Right ventricle myocardium superior (tissue), 1 donor: ENCODE measurements at places on chromosomes 2 and 18.

DNA sequence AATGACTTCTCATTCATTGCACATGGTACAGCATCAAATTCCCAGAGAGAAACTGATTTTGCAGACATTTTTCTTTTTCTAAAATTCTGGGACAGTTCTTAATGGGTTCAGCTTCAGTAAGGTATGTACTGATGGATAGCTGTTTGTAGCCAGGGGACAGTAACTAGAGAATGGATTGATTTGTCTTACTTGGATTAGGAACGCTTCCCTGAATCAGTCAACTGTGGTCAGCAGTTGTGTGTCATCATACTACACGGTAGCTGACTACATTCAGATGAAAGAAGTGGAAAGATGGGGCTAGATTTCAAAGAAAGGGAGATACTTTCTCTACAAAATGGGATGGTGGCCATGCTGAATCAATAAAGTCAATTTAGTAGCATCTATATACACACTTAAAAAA, 431.4 kb downstream of the GRB14 start:
- DNase-seq, result no peak

DNA sequence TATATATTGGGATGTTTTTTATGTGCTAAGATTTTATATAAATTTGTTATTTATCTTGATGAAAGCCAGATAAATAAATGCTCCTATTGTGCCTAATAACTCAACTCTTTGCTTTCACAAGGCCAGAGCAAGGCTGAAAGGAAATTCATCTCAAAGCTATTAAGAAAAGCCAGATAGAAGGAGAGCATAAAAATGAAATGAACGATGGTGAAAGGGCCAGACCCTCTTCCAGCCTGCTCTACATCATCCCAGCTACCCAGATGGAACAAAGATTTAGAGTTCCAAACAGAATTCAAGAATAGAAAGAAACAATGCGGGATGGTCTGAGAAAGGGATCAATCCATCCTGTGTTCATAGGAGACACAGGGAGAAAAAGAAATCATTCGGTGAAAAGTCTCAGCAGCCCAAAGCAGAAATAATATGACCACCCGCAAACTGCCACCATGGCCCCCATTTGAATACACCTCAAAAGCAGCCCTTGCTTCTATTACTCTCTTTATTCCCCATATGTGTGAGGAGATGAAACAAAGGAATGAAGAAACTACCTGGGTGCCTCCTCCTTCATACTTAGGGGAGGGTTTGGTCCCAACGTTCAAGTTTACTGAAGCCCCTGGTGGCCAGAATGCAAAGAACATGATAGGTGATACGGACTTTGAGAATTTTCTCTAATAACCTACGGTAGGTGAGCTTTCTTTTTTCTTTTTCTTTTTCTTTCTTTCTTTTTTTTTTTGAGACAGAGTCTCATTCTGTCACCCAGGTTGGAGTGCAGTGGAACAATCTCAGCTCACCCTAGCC, 110.1 kb upstream of the FBXO11 start:
- DNase-seq, result no peak

GRCh38 chr2:137921105-137921880, 43.0 kb upstream of the HNMT start:
- DNase-seq, result no peak

DNA sequence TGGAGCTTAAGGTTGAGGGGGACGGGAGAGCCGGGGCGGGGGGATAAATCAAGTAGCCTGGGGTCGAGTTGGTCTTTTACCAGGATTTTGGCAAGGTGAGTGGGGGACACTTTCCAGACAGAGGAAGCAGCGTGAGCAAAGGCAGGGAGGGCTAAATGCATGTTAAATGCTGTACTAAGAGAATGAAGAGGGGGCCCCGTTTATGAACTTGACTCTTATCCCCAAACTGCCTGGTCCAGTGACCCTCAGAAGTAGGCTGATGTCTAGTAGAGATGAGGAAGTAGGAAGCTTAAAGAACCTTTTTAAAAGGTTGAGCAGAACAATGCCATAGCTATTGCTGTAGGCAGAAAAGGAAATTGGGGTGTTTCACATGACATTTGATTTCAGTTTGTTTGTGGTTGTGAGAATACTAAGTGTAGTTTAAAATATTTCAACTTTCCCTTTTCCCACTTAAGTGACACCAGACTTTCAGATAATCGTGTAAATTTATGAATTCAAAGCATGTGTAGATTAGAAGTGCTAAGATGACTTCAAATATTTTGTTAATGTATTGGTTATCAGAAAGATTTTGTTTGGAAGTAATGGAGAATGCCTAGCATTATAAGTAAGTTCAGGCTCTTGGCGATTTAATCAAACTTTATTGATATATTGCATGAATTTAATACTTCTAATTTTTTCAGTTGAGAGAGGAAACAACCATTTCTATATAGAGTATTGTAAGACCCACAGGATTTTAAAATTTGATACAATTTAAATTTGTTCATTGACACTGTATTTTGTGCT, 1.8 kb downstream of the REL start:
- DNase-seq, result no peak

DNA sequence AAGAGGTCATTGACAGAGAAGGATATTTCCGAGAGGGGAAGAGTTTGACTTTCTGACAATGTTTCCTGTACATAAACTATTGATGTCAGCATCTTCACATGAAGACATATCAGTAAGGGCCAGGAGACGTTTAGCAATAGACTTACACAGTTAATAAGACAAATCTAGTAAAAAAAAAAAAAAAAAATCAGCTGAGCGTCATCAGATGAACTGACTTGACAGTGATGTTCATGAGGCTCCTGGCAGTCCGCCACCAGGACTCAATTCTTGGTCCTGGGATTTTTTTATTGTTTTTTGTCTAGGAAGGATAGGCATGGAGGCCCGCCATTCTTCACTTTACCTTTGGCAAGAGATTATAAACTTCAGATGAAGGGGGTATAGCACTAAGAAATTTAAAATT, 14.5 kb downstream of the MRPL44 start:
- no peak for DNase-seq

DNA sequence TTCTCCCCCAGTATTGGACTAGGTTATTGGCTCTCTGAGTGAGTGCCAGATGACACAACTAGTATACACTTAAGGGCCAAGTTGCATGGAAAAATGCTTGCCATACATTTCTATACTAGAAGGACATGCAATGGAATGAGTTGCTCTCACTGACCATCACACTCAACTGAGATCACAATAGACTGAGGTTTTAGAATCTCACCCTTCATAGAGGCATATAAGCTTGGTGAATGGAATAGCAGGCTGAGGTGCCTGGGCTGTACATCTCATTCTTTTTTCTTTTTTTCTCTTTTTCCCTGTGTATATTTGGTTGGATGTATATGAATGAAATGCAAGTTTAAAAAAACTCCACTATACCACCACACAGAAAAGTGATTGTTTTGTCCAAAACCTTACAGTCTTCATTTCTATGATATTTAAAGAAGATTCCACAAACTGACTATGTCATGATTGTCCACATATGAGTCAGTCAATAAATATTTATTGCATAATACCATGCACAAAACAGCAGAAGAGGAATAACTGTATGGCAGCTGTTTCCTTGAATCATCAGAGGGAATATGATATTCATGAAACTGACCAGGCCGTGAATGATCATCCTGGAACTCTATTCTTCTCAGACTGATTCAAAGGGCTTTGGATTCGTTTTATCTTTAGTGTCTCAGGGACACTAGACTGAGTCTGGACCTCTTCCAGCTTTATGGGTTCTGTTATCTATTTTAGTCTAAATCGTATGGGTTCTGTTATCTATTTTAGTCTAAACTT, 122.6 kb upstream of the STK17B start:
- no peak for DNase-seq

- no peak for DNase-seq
These were observed 13.3 kb downstream of the SLC20A1 start for GRCh38 chr2:112658839-112659667.

GRCh38 chr2:201579536-201579935, 63.8 kb downstream of the TMEM237 start:
- DNase-seq, result no peak

GRCh38 chr2:136205615-136206014, 87.7 kb upstream of the CXCR4 start:
- DNase-seq, result no peak

GRCh38 chr2:221204699-221205098, 367.4 kb downstream of the EPHA4 start:
- no peak for DNase-seq

- no peak for DNase-seq
These were observed 291.5 kb downstream of the SP3 start for GRCh38 chr2:173673640-173674039.

DNA sequence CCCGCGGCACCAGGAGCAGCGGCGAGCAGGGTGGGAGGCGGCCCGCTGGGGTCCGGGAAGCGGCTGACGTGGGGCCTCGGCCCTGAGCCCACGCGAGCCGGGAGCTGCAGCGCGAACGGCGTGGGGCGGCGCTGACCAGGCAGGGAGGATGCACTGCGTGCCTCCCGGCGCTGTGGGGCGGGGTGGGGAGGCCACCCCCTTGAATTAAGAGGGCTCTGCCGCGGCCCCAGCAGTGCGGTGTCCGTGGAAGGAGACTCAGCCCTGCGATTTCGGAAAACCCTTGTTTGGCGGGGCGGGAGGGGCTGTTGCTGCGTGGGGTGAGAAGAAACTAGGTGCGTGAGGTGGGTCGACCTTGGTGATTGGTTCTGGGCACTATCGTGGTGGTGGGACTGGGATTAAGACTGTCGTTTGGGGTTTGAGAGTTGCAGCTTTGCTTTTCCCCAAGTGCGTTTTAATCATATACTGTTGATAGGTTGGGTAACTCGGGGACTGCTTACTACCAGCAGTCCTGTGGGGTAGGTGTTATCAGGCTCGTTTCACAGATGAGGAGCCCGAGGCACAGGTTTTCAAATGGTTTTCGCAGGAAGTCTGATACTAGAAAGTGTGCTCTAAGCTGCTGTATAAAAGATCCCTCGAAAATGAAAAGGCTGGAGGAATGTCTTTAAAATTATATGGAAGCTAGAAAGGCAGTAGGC, 722 bp downstream of the ACSL3 start:
- DNase-seq, result peak; percentile 69

DNA sequence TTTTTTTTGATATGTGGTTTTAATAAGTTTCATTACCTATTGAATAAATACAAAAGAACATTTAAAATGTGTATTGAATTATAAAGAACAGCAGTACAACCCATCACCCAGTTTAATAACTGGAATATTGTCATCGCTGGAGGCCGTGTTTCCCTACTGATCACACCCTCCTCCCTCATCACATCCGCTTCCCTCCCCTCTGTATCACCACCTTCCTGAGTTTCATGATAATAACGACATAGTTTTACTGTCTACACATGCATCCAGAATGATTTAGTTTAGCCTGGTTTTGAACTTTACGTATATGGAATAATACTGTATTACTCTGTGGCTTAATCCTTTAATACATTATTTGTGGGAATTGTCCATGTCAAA, 2.1 kb downstream of the SERPINB8 start:
- no peak for DNase-seq

DNA sequence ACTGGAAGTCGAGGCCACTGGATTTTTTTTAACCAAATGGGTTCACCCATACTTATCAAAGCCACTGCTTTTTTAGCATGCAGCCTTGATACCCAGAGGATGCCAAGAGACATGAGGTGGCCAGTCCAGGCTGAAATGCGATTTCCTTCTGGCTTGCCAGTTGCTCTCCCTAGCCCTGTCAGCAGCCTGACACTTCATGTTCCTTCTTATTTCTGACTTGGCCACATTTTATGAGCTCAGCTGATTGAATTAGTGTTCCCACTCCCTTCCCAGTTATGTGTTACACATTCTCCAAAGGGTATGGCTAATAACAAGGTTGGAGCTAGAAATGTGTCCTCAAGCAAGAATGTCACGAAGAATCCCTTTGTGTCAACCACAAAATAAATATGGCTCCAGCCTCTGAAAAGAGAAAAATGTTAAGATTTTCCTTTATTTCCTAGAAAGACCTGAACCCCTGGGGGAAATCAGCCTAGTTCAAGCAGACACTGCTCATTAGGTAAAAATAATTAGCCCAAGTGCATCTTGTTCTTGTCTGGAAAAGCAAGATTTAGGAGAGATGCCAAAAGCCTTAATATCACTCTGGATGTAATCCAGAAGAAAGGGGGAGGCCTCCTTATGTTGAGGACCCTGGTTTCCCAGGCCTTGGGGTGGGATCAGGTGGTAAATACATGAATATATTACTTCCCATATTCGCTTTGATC, 121.7 kb upstream of the TACR1 start:
- DNase-seq, result no peak

GRCh38 chr2:85395912-85396475, 14.2 kb downstream of the CAPG start:
- no peak for DNase-seq

GRCh38 chr2:207357216-207357615, 172.5 kb upstream of the CREB1 start:
- DNase-seq, result no peak

DNA sequence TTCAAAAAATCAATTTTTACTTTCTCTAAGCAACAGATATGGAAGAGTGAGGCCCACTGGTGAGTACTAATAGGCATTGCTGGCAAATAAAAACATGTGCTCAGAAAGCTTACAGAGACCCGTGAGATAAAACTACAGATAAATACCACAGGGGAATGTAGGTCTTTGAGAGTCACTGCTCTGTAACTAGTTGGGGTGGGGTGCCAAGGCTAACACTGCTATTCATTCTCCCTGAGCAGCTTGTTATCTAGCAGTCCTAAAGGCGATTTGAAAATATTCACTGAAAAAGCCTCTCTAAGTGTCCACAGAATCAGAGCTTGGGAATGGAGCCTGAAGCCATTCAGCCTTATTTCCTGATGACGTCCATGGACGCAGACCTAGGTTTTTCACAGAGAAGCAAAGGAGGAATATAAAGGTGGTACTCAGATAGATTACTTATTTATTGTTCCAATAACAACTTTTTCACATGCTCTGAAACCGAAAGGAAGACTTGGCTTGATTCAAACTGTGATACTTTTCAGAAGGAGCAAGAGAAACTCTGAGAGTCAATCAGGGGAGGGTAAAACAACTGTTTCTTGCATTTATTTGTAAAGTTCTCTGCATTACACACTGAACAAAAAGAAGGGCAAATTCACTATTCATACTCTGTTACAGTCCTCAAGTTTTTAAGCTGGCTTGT, 188.4 kb downstream of the PPP1R1C start:
- no peak for DNase-seq

GRCh38 chr18:2102022-2102421, 469.3 kb downstream of the METTL4 start:
- no peak for DNase-seq

DNA sequence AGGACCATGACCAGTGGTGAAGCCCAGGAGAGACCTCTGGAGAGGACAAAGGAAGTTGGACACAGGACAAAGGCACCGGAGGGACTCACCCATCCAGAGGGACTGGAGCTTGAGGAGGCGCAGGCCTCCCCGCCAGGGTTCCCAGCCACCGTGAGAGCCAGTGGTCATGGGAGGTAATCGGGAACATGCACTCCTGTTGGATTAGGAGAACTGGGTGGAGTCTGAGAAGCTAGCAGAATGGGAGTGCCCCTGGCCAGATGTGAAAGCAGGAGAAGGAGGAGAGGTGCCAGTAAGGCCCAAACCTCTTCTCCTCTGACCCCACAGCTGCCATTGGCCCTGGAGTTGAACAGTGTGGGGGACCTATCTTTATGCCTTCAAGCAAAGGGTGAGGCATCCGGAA, 20.3 kb downstream of the POU3F3 start:
- no peak for DNase-seq

- no peak for DNase-seq
These were observed 30.0 kb upstream of the RAPH1 start for GRCh38 chr2:203565076-203565475.
